ENCODE measurements at places on chromosomes 4 and X.
A peak's percentile ranks its signal among the peaks of the same experiment; 100 is the strongest.

DNA sequence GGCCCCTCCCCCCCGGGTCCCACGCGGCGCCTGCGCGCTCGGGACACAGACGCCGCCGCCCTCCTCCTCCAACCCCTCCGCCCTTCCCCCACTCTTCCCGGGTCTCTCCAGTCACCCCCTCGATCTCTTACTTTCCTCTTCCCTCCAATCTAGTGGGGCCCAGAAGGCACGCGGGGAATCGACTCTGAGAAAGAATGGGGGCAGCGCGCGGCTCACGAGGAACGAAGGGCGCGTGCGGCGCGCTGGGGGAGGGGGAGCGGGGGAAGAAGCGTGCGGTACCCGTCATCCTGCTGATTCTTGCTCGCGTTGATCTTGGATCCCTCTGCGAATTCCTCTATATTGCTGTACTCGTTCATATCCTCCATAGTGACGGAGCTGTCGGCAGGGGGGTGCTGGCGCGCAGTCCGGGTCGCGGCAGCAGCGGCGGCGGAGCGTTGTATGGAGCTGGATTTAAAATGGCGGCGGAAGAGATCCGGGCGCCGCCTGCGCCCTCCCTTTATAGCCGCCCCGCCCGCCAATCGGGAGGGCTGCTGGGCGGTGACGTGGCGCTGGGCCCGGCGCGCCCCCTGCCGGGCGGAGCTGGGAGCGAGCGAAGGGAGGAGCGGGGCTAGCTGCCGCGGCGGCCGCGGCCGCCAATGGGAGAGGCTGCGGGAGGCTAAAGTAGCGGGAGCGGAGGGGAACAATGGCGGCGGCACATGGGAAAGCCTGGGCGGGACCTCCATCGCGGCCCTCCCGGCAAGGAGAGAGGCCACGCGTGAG is 1.1 kb downstream of the HNRNPDL start:
- peak; percentile 92 for DNase-seq

DNA sequence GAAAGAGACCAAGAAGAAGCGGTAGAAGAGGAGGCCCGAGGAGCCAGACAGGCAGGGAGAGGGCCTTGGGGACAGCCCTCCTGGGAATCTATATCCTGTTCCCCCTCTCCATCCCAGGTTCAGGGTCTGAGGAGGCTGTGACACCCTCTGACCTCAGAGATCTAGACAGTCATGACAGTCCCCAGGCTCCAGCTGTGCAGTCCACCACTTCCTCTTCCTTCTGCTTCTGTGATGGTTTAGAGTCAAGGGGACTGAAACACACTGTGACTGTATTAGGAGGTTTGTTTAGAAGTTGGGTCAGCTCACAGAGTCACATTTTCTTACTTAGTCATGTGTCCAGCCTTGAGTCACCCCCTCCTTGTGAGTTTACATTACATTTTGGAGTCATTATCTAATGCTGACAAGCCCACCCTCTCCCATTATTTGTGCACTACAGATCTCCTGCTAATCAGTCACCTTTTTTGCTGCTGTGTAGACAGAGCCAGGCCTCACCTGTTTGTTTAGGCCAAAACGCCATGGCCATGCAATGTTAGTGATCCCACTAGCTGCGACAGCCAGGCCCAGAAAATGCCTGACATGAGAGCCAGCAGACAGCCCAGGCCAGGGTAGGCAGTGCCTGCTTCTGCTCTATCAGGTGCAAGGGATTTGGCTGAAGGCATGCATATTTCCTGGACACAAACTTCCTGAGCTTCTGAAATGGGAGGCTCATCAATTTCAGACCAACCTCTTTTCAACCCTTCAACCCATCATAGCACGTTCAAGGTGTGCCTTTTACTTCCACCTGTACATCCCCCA is 26.0 kb downstream of the MANBA start:
- no peak for DNase-seq

- DNase-seq = no peak
Observed at GRCh38 chr4:85260064-85260463, 214.9 kb upstream of the ARHGAP24 start.

GRCh38 chr4:35789899-35790574 is 454.3 kb downstream of the ARAP2 start:
- no peak for DNase-seq

All from pancreas (tissue), 10 donors.